ENCODE measurements at places on chromosomes 6 and 20.
A peak's percentile ranks its signal among the peaks of the same experiment; 100 is the strongest.

- no peak for DNase-seq
Measured at GRCh38 chr6:129748901-129749748, 39.1 kb upstream of the ARHGAP18 start.

DNA sequence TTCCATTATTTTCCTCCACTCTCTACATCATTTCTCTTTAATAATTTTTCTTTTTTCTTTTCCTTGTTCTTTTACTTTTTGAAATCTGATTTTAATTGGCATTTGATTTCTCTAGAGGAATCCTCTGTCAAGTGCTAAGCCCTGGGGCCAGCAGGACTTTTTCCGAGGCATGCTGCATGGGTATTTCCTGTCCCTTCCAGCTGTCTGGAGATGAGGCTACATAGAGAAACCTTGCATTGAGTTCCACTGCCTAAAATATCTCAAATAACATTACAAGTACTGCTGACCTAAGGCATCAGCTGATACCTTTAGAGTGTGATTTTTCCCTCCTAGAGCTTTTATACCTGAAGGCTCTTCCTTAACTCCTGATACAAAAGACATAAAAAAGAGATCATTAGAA is 6.2 kb downstream of the RNF217 start:
- no peak for DNase-seq

DNA sequence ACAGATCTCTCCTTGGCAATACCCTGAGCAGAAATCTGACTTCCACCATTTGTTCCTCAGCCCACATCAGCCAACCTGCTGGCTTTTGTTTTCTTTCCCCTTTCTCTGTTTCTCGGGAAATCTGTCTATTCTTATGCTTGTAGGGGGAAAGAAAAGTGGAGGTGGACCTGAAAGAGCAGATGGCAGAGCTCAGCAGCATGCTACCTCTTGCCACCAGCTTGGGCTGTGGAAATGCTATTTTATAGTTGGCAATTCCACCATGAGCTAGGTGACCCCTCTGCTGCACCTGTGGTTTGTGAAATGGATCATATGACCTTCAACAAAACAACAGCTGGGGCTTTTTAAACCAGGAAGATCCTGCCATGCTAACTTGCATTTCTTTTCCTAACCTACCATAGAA is 6.8 kb upstream of the SPATS1 start:
- DNase-seq: no peak

- DNase-seq: no peak
Measured at GRCh38 chr6:1662534-1662933, 52.8 kb downstream of the FOXC1 start.

GRCh38 chr6:130699742-130700141 is 127.5 kb upstream of the SMLR1 start:
- no peak for DNase-seq

DNA sequence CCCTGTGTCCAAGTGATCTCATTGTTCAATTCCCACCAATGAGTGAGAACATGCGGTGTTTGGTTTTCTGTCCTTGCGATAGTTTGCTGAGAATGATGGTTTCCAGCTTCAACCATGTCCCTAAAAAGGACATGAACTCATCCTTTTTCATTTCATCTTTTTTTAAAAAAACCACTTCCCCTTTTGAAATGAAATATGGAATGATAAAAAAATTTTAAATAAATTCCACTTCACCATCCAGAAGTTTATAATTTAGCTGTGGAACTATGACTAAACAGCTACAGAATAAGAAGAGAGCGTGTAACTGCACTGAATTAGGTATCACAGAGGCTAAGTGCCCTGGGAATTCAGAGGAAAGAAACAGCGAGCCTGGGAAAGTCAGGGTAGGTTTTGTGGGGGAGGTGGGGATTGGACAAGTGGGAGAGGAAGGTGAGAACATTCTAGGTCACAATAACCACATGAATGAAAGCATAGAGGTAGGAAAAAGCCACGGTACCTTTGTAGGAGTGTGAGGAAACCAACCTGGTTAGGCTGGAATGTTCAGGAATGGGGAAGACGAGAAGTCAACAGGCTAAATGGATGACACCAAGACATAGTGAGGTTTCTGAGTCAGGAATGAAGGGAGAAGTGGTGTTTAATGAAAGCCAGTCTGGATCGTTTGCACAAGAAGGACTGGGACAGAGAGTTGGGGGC is 11.0 kb downstream of the TRIM10 start:
- no peak for DNase-seq

DNA sequence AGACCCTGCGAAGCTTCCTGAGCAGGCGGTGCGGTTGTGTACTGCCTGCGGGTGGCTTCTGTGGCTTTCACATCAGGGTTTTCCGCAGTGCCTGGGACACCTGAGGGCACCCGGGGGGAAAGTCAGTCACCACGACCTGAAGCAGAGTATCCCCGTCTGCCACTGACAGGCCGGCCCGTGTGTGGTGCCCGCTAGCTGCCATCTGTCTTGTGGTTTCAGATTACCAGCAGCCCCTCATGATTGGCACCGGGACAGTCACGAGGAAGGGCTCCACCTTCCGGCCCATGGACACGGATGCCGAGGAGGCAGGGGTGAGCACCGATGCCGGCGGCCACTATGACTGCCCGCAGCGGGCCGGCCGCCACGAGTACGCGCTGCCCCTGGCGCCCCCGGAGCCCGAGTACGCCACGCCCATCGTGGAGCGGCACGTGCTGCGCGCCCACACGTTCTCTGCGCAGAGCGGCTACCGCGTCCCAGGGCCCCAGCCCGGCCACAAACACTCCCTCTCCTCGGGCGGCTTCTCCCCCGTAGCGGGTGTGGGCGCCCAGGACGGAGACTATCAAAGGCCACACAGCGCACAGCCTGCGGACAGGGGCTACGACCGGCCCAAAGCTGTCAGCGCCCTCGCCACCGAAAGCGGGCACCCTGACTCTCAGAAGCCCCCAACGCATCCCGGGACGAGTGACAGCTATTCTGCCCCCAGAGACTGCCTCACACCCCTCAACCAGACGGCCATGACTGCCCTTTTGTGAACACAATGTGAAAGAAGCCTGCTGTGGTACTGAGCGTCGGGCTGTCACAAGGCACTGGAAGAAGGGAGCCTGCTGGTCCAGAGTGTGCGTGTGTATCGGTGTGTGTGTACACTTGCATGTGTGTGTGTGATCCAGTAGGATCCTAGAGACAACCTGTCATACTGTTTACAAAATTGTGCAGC is 54.4 kb downstream of the GOPC start:
- peak; percentile 51 for DNase-seq

GRCh38 chr6:94443701-94444100 is 1024.3 kb upstream of the EPHA7 start:
- no peak for DNase-seq

DNA sequence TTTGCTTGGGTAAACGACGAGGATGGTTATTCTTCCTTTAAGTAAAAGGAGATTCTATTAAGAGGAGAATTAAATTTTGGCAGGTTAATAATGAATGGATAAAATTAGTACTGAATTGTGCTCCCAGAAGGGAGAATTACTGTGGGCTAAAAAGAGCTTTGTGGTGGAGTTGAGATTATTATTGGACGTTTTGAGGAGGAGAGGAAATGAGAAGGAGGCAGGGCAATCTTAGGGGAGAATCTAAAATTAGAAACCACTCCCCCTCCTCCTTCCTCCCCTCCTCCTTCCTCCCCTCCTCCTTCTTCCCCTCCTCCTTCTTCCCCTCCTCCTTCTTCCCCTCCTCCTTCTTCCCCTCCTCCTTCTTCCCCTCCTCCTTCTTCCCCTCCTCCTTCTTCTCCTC is 331.8 kb downstream of the PRL start:
- no peak for DNase-seq

DNA sequence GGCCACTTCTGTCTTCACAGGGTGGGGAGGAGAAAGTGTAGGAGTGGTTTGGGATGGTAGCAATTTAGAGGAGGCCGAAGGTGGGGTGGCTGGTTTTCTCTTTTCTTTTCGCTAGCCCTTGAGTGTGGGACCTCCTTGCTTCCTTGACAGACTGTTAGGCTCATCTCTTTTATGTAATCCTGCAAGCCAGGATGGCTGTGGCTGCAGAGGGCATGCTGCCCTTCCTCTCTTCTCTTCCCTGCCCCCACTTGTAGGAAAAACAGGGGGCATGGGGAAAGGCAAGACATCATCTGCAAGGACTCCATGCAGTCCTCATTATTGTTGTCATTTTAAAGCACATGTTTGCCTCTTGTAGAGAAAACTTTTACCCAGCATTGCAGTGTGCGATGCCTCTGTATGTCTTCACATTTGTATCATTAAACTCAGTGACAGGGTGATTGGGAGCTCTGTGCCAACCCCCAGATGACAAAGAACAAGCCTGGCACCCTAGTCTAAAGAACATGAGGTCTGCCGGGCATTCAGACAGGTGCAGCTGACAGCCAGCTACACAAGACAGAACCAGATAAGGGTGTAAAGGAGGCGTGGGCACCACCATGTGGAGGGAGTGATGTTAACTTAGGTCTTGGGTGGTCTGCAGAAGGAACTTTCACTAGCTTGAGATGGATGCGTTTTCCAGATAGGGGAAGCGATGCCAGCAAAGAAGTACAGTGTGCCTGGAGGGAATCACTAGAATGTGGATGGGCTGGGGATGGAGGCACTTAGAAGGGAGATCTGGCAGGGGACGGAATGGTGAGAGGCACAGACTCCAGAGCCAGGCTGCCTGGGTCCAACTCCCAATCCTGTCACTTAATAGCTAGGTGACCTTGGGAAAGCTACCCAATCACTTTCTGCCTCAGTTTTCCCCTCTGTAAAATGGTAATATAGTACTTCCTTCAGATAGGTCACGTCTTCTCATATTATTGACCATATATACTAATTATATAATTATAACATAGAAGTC is 207.6 kb downstream of the TBC1D7 start:
- DNase-seq: no peak

DNA sequence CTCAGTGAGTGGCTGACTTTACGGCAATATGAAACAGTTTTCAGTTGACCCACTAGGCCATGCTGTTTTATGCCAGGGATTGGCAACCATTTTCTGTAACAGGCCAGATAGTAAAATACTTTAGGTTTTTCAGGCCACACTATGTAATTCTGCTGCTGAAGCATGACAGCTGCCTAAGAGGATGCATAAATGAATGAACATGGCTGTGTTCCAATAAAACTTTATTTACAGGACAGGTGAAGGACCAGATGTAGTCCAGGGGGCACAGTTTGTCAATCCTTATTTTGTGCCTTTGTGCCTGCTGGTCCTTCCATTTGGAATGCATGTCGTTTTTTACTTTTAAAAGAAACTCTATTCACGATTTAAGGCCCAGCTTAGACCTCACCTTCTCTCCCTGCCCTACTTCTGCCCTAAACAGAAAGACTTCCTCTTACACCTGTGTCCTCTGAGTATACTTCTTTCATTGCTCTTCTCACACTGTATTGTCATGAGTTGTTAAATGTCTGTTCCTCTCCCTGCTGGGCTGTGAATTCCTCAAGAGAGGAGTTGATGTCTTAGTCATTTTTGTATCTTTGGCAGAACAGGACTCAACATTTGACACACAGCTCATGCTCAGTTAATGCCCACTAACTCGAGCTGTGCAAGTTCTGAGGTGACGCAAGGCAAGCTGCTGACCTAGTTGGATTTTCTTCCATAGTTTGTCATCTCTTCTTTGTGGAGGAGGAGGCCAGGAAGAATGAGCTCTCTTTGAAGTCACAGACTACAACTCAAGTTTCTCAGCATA is 90.1 kb upstream of the MAP7 start:
- no peak for DNase-seq

DNA sequence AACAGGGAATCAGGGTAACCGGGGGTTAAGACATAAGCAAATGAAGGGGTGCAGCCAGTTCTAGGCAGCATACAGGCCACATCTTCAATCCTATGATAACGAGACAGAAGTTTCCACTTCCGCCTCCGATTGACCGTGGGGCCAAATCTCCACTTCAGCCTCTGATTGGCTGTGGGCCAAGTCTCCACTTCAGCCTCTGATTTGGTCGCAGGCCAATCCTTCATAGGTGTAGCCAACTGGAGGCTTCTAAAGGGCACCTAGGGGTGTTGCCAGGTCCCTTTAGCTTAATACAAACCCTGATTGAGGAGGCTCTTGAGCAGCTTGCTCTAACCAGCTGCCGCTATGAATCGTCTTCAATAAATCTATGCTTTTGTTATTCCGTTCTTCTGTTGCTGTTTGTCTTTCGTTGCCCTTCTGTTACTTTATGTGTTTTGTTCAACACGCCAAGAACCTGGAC is 2.1 kb upstream of the ERGIC3 start:
- peak; percentile 53 for DNase-seq

DNA sequence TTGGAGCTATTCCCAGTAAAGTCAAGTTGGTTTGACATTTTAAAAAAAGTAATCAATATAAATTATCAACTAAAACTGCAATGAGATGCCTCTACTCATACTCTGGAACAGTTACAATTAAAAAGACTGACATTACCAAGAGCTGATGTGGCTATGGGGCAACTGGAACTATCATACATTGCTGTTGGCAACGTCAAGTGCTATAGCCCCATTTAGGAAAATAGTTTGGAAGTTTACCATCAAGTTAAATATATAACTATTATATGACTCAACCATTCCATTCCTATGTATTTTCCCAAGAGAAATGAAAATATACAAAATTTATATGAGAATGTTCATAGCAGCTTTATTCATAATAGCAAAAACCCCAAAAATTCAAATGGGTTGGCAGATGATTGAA is 111.4 kb upstream of the HDGFL1 start:
- DNase-seq: no peak

DNA sequence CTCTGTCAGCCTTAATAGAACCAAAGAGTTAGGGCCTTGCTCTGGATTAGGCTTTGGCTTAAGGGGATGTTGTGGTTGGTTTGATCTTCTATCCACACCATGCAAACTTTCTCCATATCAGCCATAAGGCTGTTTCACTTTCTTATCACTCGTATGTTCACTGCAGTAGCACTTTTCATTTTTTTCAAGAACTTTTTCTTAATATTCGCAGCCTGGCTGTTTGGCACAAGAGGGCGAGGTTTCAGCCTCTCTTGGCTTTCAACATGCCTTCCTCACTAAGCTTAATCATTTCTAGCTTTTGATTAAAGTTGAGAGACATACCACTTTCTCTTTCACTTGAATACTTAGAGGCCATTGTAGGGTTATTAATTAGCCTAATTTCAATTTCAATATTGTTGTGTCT is 193.1 kb downstream of the NRN1 start:
- DNase-seq: no peak

Measured in CD4-positive, alpha-beta T cell treated with Interleukin-15 for 1 hour (primary cell).